NCI-H2171 (cell line): ENCODE measurements at places on chromosomes 16 and 17.

DNA sequence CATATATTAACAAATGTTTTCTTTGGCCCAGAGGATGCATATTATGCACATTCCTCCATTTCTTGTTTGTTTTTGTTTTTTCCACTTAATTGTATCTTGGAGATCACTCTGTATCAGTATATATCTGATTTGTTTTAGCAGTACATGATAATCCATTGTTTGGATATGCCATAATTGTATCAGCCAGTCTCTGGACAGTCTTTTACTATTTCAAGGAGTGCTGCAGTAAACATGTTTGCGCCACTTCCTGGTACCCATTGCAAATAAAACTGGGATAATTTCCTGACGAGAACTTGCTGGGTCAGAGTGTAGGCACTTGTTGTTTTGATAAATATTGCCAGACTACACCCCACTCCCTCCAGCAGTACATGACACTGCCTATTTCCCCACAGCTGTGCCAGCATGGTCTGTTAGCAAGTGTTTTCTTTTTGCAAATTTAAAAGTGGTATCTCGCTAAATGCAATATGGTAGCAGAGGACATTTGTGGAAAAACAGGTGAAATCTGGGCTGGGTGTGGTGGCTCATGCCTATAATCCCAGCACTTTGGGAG, 4.9 kb upstream of the TMEM11 start:
- no peak for DNase-seq

DNA sequence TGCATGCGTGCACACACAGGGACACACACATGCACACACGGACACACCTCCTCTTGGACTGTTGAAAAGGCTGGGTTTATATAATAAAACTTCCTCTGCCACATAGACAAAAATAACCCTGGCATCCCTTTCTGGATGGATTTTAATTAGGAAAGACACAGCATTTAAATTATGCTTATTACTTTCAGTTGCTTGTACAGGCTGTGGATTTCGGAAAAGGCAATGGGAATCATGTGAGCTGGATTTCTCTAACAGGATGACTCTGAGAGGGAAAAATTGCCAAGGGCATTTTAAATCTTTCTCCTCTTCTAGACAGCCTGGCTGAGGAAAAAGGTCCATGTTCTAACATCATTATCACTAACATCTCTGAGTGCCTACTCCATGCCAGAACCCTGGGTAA, 75.9 kb downstream of the HLF start:
- no peak for DNase-seq

DNA sequence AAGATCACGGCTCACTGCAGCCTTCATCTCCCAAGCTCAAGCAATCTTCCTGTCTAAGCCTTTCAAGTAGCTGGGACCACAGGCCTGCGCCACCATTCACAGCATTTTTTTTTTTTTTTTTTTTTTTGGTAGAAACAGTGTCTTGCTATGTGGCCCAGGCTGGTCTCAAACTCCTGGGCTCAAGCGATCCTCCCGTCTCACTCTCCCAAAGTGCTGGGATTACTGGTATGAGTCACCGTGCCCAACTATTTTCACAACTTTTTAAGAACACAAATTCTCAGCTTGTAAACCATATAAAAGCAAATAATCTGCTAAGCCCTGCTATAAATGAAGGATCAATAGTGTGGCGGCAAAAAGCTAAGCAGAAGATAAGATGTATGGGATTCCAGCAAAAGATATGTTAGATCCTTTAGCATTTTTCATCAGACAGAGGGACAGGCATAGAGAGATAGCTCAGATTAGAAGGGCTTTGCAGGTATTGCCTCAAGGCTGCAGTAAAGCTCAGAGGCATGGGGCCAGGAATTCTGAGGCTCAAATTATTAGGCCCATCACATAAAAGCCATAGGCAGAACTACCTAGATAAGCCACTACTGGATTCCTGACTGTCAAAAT, 55.1 kb downstream of the EMP2 start:
- DNase-seq = no peak

DNA sequence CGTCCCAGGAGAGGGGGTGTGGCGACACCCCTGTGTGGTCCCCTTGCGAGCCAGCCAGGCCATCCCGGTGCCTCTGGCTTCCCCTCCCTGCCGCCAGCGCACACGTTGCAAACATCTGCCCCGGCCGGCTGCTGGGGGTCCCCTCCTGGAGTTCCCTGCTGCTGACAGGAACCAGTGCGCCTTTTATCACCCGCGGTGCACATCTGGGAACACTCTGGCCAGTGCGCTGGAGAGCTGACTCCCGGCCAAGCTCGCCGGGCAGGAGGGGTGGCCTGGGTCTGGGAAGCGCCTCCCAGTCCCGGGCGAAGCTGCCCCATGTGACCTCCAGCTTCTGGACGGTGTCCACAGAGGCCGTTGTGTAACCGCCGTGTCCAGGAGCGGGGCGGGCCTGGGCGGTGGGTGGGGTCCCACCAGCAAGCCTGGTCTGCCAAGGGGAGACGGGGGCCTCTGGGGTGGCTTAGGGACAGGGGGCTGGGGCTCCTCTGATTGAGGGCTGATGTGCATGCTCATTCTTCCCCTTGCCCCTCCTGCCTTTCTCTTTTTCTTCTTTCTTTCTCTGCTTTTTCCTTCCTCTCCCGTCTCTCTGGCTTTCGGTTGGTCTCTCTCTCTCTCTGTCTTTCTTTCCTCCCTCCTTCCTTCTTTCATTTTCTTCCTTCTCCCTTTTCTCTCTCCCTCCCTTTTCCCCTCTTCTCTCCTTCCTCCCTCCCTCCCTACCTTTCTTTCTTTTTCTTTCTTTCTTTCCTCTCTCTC, 25.2 kb upstream of the CIBAR2 start:
- DNase-seq = no peak

- no peak for DNase-seq
These were observed 143.3 kb downstream of the STX8 start for GRCh38 chr17:9432134-9432885.

- peak; percentile 75 for DNase-seq
These were observed at the start of gene SEZ6 for GRCh38 chr17:29005936-29006511. Gene SEZ6 (minus strand): TSS chr17:29006033. CDS start chr17:29005869, 164 bp downstream.

DNA sequence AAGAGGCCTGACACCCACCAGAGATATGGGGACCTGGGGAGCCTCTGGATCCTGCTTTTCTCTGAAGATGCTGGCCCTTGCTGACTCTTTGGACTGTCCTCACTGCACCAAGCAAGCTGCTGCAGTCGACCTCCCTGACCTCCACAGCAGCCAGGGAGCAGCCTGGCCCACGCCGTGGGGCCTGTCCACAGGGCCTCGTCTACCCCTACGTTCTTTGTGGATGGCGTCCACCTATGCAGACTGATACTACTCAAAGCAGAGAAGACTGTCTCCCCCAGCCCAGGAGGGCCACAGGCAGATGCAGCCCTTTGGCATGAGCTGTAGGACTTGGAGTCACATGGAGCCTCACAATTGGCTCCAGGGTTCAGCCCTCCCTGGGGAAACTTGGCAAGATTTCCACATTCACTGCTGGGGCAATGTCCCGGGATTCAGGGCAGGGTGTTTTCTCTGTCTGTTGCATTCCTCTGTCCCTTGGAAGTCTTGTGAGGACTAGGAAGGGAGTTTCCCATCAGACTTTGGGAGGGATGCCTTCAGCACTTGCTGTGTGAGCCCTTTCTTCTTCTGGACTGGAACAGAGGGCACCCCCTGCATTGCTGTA, 152.2 kb downstream of the NTN1 start:
- no peak for DNase-seq

DNA sequence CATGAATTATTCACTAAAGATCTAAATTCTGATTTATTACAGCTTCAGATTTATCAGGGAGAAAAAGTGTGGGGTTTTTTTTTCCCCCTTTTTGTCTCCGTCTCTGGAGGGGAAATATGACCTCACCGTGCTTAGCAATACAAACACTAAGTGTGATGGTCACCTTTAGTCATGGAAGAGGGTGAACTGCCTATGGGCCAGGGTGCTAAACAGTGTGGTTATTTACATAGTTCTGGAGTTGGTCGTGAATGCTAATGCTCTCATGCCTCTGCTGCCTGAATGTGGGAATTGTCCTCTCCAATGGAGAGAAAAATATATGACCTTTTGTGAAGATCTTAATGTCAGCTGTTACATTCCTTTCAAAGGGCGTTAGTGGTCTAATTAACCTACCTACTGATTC, 44.8 kb upstream of the MSI2 start:
- DNase-seq = no peak

- no peak for DNase-seq
These were observed 55.5 kb downstream of the ANKFY1 start for GRCh38 chr17:4208238-4208637.

- no peak for DNase-seq
These were observed 8.3 kb downstream of the WFDC1 start for GRCh38 chr16:84303023-84303422.

DNA sequence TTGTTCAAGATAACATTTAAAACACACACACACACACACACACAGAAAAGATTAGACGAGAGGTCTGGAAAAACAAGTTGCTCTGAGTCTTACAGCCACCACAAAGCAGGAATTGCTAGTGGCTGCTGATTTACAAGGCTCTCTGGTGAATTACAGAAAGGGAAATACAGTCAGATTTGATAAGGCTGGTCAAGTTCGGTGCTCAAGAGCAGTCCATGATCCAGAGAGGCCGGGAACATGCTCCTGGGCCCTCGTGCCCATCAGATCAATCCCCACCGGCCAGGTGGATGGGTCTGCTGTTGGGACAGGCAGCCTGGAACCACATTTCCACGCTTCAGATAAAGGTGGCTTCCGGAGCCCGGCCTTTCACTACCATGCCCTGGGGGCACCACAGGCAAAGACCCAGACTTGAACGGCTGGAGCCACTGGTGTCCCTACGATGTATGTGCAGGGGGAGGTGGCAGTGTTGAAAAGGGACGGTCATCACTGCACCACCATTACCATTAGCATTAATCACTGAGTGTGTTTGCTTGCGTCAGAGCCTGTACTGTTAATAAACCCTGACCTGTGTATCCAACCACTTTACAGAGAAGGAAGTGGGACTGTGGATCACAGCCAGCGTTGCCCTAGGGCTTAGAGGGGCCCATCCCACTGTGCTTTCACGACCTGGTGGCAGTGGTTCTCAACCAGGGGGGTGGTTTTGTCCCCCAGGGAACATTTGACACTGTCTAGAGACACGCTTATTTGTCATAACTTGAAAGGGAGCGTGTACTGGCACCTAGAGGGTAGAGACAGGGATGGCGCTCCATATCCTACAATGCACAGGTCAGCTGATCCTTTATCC, 95.1 kb downstream of the XYLT1 start:
- no peak for DNase-seq

GRCh38 chr16:52488837-52489289, 58.1 kb downstream of the TOX3 start:
- no peak for DNase-seq

DNA sequence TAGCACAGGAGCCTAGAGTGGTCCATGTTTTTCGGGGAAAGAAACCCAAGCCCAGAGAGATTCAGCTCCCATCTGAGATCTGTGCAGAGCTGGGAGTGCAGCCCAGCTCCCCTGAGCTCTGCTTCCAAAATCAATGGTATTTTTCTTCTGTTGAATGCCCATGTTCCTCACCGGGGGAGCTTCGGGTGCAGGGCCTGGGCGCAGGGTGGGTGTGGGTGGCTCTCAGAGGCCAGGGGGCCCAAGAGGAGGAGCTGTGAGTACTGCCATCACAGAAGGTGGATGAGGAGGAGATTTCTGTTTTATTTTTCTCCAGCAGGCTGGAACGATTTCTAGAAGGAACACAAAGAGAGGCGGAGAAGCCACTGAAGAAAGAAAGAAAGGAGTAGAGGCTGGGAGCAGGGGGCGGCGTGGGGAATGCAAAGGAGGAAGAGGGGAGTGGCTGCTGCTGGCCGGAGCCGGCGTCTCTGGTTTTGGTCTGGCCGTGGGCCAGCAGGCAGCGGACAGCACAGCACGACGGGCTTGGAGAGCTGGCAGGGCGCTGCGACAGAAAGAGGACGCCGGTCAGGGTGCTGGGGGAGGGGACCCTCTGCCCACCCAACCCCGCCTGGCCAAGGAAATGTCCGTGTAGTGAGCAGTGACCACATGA, 76.2 kb upstream of the KSR1 start:
- no peak for DNase-seq

GRCh38 chr17:81097134-81097942, 62.4 kb downstream of the BAIAP2 start:
- DNase-seq = no peak

DNA sequence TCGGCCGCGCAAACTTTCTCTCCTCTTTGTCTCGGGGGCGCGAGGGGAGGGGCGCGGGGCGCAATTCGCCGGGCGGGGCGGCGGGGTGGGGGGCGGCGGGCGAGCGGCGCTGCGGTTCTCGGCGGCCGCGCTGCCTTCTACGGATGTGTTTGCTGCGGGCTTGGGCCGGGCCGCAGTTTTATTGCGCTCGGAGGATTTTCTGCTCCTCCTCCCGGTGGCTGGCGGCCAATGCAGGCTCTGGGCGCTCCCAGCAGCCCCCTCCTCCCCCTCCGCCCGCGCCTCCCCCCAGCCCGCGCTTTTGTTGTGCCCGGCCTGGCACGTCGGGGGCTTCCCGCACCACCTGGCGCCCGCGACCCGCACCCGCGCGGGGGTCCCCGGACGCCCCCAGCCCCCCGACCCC, at the start of gene TIMP2:
TSS of gene TIMP2 (minus strand) at position 154 of the 400 bp plus-strand sequence. CDS start 299 bp downstream, outside the sequence.
- peak; percentile 87 for DNase-seq

- DNase-seq = no peak
These were observed 406.3 kb downstream of the NPIPA8 start for GRCh38 chr16:17930280-17930679.

DNA sequence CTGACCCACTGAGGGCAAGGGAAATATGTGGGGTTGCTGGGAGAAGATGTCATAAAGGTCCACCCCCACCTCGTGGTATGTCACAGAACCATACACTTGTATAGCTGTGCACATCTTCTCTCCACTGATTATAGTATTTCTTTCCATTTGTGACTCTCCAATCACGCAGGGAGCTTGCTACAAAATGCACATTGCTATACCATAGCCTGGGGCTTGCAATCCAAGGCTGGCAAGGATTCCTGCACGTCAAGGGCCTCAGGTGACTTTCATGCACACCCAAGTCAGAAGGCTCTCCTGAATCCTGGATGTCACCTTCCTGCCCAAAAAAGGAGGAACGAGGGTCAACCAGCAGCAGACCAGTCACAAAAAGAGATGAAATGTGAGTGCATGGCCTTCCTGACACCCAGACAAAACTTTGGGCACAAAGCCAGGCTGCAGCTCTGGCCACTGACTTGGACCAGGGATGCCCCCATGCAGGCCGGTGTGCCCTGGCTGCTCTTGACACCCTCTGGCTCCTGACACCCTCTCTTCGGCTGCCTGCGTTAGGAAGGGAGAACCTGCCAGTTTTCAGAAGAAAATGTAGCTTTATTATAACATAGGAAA, 12.1 kb downstream of the TBC1D26 start:
- no peak for DNase-seq

DNA sequence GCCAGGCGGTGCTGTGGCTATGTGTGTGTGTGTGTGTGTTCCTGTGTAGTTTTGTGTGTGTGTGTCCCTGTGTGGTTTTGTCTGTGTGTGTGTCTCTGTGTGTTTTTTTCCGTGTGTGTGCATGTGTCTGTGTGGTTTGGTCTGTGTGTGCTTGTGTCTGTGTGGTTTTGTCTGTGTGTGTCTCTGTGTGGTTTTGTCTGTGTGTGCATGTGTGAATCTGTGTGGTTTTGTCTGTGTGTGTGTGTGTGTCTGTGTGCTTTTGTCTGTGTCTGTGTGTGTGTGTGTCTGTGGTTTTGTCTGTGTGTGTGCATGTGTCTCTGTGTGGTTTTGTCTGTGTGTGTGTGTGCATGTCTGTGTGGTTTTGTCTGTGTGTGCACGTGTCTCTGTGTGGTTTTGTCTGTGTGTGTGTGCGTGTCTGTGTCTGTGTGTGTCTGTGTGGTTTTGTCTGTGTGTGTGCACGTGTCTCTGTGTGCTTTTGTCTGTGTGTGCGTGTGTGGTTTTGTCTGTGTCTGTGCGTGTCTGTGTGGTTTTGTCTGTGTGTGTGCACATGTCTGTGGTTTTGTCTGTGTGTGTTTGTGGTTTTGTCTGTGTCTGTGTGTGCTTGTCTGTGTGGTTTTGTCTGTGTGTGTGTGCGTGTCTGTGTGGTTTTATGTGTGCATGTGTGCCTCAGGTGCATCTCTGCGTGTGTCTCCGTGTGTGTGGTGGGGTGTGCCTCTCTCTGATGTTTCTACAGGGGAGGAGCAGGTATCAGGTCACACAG, 62.3 kb downstream of the ZDHHC7 start:
- no peak for DNase-seq
